ENCODE measurements at places on chromosomes 3 and 15.

GRCh38 chr15:86865920-86866319 is 786.2 kb downstream of the AGBL1 start:
- no peak for DNase-seq

DNA sequence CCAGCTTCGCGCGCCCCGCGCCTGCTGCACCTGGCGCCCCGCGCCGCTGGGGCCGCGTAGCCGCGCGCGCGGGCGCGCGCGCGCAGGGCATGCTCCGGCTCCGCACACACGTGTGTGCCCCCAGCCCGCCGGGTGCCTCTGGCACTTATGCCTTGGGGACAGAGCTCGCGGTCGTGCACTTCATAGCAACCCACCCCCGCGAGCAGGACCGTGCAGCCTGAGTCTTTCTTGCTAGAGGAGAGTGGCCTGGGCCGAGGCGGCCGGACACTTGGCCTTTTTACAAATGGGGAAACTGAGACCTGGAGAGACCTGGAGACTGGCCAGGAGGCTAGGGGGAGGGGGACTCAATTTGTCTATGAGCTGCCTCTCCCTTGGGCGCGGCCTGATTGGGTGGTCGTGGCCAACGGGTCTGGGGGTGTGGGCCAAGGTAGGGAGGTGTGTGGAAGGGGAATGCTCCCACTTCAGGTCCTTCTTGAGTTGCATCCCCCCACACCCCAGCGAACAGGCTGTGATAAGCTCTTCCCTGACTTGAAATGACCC is 562 bp downstream of the NBEAL2 start:
- DNase-seq, result no peak

DNA sequence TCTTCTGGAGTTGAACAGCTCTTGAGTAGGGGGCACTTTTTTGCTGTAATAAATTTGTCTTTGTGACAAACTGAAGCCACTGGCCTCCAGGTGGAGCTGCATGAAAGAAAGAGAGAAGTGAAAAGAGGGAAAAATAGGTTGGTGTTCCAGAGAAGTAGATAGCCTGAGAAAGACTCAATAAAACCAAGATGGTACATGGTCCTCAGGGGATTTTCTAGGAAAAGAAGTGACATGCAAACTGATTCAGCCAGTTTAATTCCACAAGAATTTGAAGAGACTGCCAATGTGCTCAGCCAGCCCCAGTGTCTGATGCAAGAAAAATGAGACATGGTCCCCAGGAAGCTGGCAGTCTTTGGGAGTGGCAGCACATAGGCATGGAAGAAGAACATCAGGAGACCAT is 152.7 kb downstream of the CD47 start:
- no peak for DNase-seq

GRCh38 chr15:67403428-67404154 is 117.3 kb upstream of the C15orf61 start:
- no peak for DNase-seq

DNA sequence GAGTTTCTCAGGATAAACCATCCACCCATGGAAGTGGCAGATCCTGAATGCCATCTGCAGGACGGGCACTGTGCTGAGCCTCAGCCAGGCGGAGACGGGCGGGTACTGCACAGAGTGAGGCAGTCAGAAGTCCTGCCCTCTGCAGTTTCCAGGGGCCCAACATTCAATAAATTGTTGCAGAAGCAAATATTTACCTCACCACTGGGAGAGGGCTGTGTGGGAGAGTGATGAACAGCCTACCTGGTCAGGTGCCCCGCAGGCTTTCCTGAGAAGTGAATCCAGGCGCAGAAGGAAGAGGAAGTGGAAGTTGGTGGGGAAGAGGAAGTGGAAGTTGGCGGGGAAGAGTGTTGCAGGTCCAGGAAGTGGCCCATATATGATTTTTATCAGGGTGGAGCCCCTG is 100.8 kb downstream of the SLCO3A1 start:
- DNase-seq, result no peak

- DNase-seq, result no peak
Measured at GRCh38 chr3:158841387-158841786, 39.5 kb downstream of the MFSD1 start.
